ENCODE measurements at places on chromosomes 4 and X.

- DNase-seq = no peak
Measured at GRCh38 chrX:11944501-11944900, 186.5 kb downstream of the MSL3 start.

DNA sequence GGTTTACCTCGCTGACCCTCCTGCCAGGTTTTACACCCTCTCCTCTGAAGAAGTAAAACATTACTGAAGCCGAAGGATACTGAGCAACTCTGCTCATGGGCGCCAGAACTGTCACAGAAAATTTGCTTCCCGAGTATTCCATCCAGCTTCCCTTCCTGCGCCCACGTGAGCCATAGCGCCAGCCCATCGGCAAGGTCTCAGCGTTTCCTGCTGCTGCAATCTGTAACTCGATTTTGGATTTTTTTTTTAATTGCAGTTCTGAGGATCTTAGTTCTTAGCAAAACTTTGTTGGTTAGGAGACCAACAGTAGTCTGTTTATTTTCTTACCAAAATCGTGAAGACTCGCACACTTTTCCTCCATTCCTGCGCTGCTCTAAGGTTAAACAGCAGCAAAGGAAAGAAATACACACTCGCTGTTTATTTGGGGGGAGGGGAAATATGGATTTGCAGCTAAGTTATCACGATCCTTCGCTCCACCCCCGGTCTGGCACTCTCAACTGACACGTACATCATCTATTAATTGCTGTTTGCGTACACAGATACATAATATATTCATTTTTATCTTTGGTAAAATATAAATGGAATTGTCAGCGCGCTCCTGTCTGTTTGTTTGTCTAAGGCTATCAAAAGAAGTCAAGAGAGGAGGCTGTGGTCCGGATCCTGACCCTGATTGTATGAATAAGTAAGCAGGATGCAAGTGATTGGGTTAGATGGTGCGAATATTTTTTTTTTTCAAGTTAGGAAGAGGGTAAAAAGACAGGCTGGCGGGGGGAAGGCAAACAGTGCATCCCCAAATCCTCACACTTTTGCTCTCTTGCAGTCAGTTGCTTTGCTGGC lies at the start of gene TLL1:
Gene TLL1, plus strand, starts transcription at position 777 of the 837 bp plus-strand sequence. CDS start 668 bp downstream, outside the sequence.
- DNase-seq = no peak

- DNase-seq = no peak
Measured at GRCh38 chrX:153634236-153634635, 12.8 kb upstream of the DUSP9 start.

- no peak for DNase-seq
Measured at GRCh38 chr4:15197005-15197404, 194.7 kb downstream of the CPEB2 start.

DNA sequence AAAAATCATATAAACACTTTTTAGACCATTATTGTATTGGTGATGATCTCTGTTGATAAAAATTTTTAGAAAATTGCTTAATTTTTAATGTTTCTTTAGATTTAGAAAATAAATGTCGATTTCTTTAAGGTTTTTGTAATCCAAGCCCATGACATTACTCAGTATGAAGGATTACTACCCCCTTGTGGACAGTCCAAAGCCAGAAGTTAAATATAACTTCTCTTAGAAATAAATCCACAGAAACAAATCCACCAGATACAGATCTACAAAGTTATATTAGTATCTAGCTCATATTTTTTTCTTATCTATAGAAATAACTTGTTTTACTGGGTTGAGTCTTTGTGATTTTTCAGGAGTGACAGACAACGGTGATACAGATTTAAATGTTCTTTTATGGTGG lies 18.9 kb downstream of the TIFA start:
- DNase-seq = no peak

GRCh38 chrX:44908153-44908552 lies 35.2 kb downstream of the KDM6A start:
- no peak for DNase-seq

DNA sequence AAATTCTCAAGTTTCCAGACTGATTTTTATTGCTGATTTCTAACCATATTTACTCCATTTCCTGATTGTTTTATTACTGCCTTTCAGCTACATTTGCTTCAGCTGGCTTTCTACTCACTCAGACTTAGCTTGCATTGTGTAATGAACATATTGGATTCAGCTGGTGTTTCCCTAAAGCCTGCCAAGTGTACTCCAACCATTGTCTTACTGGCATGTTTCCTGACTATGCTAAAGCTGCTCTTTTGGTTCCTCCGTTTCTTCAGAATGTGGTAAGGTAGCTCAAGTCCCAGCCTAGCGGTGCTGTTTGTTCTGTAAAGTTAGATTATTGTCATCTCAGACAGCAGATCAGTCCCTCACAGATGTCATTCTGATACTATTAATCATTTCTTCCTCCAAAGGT lies 53.1 kb upstream of the GLRA2 start:
- DNase-seq = no peak

- no peak for DNase-seq
Measured at GRCh38 chr4:11765849-11766453, 337.3 kb upstream of the HS3ST1 start.

- no peak for DNase-seq
Measured at GRCh38 chrX:19629541-19629940, 114.2 kb upstream of the MAP3K15 start.

- no peak for DNase-seq
Measured at GRCh38 chrX:133745349-133745748, 240.0 kb downstream of the GPC3 start.

DNA sequence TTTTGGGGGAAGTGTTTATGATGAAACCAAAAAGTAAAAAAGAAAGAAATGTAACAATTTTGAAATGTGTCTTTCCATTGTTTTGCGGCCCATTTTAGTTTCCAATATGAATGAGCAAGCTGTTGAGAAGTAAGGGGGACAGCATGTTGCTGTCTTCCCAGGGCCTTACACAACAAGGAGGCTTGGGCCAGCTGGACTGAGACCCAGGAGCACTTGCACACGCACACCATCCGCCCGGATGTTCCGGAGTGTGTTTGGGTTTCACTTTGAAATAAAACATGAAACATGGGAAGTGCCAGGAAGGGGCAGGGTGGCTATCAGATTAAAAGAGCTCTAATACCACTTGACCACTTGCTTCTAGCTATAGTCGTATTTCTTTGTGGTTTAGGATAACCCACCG lies 144.4 kb downstream of the NHS start:
- no peak for DNase-seq

DNA sequence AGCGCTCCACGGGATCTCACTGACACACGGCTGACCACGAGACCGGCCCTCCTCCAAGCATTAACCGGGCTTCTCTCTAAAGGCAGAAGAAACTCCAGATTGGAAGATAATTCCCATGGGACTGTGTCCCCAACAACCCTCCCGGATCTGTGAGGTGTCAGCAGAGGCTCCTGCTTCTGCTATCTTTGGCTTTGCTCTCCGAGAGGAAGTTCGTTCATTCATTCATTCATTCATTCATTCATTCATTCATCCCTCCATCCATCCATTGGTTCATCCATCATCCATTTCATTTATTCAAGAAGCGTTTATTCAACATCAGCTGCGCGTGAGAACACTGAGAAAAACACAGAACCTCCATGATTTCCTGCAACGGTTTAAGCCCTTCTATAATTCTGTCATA lies 11.5 kb downstream of the ADRA2C start:
- DNase-seq = no peak

DNA sequence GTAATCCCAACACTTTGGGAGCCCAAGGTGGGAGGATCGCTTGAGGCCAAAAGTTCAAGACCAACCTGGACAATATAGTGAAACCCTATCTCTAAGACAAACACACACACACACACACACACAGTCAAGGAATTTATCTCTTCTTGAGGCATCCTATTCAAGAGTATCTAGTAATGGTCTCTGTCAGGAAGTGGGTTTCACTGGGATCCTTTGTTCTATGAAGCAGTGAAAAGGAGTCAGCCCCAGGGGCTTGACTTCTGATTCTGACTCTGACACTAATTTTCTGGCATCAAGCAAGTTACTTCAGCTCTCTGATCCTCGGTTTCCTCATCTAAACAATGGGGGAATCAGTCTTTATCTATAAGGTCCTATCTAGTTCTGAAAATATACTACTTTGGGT lies 34.8 kb downstream of the UTP14A start:
- no peak for DNase-seq

- DNase-seq = no peak
Measured at GRCh38 chr4:48986654-48987164, 634 bp downstream of the CWH43 start.

DNA sequence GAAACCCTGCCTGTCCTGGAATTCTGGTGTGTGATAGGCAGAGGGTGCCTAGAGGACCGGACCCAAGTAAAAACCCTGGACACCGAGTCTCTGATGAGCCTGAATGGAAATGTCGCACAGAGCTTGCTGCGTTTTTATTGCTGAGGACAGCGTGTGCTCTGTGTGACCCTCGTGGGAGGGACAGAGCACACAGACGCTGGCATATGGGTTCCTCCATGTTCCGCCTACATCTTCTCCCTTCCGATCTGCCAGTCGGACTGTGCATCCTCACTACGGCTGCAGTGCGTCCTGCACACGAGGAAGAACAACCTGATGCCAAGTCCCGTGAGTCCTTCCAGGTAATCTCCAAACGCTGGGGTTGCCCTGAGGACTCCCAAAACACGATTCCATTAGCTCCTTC lies 68.3 kb downstream of the AFAP1 start:
- DNase-seq = no peak

- DNase-seq = no peak
Measured at GRCh38 chr4:8245884-8246833, 23.4 kb upstream of the HTRA3 start.

DNA sequence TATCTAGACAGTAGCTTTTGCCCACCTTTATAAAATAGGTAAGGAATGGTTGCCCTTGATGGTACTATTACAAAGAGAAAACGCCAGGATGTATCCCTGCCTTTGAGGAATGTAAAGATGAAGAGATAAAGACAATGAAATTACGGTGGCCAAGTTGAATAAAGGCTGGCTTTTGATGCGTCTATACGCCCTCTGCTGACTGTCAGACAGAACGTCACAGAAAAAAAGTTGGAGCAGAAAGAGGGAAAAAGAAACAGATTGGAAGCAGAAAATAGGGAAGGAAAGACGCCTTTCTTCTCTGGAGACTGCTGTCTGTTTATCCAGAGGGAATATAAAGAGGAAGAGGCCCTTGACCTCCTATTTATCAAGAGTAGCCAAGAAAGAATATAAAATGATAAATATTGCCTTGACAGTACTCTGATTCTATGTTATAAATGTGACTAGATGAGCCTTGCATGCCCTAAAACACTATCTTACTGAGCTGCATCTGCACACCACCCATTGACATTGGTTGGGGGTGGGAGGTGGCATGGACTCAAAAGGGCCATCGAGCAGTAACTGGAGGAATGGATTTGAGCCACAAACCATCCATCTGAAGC lies 30.6 kb downstream of the PCDH19 start:
- DNase-seq = no peak

- DNase-seq = no peak
Measured at GRCh38 chrX:149208307-149208706, 296.8 kb downstream of the IDS start.

DNA sequence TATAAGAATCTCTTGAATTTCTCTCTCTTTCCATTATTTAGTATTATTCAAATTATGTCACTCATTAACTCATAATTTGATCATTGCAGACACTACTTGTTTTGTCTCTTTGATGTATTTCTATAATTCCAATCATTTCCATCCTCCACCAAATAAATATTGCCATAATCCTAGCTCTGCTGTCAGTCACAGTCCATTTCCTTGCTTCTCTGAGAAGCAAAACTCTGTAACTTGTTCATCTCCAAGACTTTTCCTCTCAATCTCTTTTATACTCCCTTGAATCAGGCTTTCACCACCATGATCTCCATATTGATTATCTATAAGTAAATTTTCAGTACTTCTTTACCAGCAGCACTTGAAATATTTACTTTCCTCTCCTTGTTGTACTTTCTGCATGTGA lies 135.9 kb downstream of the SCLT1 start:
- DNase-seq = no peak

DNA sequence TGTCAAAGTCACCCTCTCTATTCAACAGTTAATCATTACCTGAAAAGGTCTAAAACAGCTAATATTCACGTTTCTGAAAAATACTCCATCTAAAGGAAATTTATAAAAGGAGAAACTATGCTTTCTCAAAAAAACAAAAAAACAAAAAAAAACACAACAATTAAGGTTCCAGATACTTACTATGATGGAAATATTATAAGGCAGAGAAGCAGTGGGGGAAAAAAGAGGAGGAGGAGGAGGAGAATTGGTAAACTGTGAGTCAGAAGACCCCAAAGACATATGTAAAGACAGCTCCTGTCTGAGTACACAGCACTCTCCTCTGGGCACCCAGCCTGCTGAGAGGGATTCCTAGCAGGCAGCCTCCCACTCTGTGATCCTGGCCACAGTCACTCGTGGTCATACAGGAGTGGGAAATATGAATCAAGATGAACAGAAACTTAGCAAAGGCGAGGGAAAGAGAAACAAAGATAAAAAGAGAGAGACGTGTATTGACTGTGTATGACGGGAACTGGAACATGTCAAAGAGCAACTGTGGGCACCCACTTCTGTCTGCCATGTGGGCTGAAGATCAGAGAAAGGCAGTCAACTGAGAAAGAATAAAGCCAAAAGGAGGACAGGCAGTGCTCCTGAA lies 12.5 kb downstream of the KLHL15 start:
- DNase-seq = no peak

DNA sequence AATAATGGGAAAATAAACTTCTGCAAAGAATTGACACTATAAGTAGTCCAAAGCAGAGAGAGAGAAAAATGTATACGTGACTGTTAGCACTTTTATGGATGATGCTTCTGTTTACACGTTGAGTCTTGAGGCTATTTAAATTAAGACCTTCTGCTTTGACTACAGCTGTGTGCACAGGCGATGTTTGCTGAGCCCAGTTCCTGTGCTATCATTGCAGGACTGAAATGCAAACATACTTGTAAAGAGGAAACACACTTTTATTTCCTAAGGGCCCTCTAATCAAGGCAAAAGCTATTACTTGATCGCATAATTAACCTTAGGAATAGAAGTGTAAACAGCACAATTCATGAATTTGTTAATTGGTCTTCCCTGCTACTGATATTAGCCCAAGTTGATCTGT lies 226.9 kb downstream of the FBXW7 start:
- DNase-seq = no peak

DNA sequence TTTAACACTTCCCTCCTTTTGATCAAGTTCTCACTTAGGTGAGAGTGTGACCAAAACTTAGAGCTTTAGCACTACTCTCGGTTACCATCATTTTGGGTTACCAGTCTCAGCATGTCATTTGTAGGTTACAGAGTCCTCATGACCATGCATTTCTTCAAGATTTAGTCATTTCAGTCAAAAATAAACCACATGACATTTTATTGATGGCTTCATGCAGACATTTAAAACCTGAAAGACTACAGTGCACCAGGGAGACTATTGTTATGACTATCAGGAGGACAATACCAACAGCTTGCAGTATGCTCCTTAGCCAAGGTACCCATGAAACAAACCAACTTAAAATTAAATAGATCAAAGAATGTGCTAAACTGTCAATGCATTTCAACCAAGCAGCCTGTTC lies 498.1 kb upstream of the FSTL5 start:
- no peak for DNase-seq
